ENCODE measurements at places on chromosomes 7 and 10.

DNA sequence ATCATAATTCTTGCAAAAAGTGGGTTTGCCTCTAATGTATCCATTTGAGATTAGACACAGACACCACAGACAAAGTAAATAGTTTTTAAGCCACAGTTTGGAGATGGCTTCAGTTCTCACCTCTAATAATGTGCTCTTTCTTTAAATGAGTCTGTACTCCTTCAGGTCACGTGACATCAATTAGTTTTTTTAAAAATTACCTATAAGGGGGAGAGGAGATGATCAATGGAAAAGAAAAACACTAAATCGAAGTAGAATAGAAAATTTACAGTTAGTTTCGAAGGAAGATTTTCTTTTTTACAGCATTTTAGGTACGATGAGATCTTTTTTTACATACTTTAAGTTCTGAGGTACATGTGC, 849.2 kb downstream of the KCNMA1 start:
- DNase-seq, result no peak

- no peak for DNase-seq
Measured at GRCh38 chr10:34507217-34507616, 307.9 kb downstream of the PARD3 start.

DNA sequence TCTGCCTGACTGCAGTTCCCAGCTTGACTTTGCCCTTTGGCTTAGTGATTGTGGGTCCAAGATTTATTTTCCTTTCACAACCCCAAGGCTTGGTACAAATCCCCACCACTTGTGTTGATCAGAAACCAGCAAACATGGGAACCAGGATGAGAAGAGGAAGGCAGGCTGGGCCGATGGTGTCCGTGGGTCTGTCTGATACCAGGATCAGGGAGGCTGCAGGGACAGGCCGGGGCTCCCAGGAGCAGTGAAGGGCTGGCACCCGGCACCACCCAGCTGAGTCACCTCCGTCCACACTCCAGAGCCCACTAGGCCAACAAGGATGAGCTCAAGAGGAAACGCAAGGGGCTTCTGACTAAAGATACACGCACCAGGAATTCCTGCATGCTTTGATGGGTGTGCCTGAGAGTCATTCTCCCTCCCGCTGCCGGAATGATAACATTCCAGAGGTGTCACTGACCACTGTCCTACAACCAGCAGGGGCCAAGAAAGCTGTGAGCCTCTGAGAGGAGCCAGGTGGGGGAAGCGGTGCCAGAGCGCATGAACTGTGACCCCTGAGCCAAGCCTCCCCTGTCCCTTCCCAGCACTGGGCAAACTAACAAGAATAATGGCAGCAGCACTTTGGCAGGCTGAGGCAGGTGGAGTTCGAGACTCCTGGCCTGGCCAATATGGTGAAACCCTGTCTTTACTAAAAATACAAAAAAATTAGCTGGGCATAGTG, 29.2 kb upstream of the PROSER2 start:
- DNase-seq, result no peak

- peak; percentile 19 for DNase-seq
Measured at GRCh38 chr7:152759949-152760853, 649 bp downstream of the ACTR3B start.

- no peak for DNase-seq
Measured at GRCh38 chr10:23442936-23443335, 4.1 kb downstream of the OTUD1 start.

- no peak for DNase-seq
Measured at GRCh38 chr7:101674439-101674838, 45.3 kb upstream of the MYL10 start.

Data from CD4-positive, alpha-beta memory T cell (primary cell).